ENCODE measurements at places on chromosomes 7 and 10. TPM values are rescaled to one million over a fixed set of nuclear protein-coding genes. Genes with fewer than 3 reads are reported as not detected.

- DNase-seq, result peak; percentile 99
Measured at GRCh38 chr10:77970869-77971803, 44.6 kb upstream of the DLG5 start.

DNA sequence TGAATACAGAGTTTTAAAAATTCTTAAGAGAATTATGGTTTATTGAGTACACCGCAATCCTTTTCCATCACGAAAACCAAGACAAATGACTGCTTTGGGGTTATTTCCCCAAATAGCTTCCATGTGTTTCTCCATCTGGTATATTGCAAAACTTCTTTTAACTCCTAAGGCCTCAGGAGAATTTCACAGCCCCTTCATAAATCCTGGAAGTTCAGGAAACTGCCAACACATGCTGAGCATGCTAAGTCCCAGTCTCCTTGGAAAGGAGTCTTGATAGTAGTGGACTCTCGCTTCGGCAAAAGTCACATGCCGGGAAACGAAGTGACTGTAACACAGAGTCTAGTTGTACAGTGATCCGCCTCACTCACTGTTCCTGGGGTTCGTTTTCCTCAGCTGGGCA lies 88.1 kb upstream of the RSU1 start:
- DNase-seq, result peak; percentile 54

ABCC2 gene
- total RNA-seq, result 0.66 TPM

DNA sequence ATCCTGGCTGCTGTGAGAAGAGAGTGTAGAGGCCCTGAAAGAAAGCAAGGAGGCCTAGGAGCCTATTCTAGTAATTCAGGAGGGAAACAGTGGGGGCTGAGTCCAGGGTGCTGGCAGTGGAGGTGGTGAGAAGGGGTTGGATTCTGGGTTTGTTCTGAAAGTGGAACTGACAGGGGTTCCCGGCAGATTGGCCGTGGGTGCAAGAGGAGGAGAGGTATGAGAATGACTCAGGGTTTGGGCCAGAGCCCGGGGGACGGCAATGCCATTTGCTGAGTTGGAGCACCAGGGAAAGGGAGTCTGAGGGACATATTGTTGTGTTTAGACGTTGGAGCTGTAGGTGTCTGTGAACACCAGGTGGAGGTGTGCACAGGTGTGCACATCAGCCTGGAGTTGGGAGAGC lies 38.5 kb downstream of the NPTX2 start:
- no peak for DNase-seq

DNA sequence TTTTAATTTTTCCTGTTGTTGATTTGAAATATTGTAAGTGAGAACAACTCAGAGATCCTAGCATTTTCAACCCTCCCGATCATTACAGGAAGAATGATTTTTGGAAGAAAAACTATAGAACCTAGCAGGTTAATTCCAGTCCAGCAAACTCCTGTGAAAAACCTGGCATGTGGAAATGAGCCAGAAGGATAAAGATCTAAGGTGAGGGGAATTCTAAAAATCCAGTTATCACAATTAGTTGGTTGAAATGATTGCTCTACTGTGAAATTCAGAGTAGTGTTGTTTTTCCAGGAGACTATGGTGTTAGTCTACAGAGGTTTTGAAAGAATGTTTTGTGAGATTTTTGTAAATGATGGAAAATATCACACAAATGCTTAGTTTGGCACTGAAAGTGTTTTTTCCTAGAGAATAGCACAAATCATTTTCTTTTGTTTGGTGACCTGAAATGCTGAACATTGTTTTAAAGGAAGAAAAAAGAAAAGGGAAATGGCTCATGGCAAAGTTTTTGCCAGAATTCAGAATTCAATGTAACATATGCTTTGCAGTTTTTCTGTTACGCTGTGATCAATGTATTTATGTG lies 152.4 kb upstream of the SLC26A5 start:
- DNase-seq, result peak; percentile 15

FZD1 gene
- total RNA-seq, result 12.6 TPM

PDAP1 gene
- 34.7 TPM for total RNA-seq

GRCh38 chr10:30491204-30491915 lies 57.4 kb downstream of the MAP3K8 start:
- DNase-seq, result peak; percentile 91

- DNase-seq, result no peak
Measured at GRCh38 chr10:53894145-53894544, 906.9 kb downstream of the PCDH15 start.

RADIL gene
- total RNA-seq, result 0.33 TPM

- peak; percentile 33 for DNase-seq
Measured at GRCh38 chr7:151416941-151417315, 7.1 kb upstream of the WDR86 start.

GRCh38 chr10:11024596-11024995 lies 6.9 kb downstream of the CELF2 start:
- DNase-seq, result no peak

EMX2 gene
- total RNA-seq, result not detected

DNA sequence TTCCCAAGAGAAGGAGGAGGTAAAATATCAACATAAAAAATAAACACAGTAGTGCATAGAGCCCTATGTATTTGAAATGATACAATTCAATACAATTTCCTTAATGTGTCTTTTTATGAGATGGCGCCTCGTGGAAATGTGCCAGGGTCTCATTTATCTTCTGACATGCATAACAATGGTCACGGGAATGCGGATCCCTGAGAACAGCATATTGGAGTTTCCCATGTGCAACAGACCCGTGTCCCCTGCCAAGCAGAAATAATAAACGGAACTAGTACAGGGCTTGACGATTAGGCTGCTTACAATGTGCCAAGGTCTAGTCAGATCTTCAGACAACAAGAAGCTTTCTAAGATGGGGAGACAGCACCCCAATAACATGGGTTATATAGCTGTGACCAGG lies 217.9 kb downstream of the ARHGAP21 start:
- DNase-seq, result peak; percentile 62

- DNase-seq, result no peak
Measured at GRCh38 chr7:158728911-158729645, 24.5 kb upstream of the NCAPG2 start.
